Common myeloid progenitor, CD34-positive (primary cell): ENCODE measurements at places on chromosomes 7 and 10.
A peak's percentile ranks its signal among the peaks of the same experiment; 100 is the strongest.

DNA sequence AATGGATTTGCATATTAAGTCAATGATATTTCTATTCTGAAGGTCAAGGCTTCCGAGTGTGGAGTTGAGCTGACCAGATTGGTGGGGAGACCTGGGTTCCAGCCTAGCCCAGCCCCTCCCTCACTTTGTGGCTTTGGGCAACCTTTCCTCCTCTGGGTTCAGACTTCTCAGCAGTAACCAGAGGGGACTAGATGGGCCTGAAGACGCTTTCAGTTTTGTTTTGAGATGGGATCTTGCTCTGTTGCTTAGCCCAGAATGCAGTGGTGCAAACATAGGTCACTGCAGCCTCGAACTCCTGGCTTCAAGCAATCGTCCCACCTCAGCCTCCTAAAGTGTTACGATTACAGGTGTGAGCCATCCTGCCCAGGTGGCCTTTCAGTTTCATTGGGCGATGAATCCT lies 68.1 kb upstream of the LEP start:
- no peak for DNase-seq

DNA sequence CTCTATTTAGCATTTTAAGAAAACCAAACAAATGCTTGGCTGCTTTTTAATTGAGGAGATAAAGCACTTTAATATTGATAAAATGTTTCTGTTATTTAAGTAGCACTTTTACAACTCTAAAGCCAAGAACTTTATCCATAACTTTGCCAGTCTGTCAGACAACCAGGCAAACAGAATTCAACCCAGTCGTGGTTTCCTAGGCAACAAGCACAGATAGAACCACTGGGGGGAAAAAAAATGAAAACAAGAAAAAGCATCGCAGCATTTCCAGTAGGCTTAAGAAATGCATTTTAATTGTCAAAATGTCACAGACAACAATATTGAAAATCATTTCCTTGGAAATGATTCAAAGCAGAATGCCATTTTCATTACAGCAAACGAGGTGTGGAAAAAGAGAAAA lies 323.4 kb downstream of the PARD3 start:
- no peak for DNase-seq

- DNase-seq, result no peak
These were observed 188.2 kb downstream of the MLLT10 start for GRCh38 chr10:21722209-21722608.

DNA sequence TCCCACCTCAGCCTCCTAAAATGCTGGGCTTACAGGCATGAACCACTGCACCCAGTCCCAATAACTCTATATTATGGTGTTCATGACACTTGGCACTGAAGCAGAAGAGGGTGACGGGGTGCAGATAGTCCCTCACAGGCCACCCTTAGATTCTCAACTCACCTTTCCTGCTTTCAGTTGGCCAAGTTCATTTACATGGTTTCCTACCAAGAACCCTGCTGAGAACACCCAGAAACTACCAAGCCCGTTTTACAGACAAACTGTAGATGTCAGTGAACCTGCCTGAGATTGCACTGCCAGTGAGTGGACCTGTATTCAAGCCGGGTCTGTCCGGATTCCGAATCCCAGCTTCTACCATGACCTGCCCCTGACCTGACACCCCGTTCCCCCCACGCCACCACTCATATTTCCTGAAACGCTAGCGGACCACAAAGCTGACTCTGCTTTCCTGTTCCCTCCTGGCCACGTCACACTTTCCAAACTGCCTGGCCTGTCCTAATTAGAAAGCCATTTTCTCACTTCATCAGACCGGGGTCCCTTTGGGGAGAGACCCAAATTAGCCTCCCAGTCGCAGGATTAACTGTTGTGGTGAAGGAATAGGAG lies 17.3 kb downstream of the GRID2IP start:
- DNase-seq, result peak; percentile 72

- no peak for DNase-seq
These were observed 112.1 kb downstream of the SGMS1 start for GRCh38 chr10:50511492-50512213.

DNA sequence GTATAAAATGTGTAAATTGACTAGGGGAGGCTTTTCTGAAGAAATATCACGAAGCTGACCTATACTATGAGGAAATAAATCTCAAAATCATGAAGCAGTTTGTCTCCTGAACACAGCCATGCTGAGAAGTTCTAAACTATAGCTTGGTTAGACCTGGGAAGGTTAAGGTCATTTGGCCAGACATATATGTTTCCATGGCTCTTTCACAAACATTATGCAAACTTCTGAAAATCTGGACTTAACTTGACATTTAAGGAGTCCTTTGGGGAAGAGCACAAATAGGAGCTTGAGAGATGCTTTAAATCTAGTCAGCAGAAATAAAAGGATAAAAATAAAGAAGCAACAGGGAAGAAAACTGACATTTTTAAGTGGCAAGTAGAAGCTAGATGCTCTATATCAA lies 115.9 kb upstream of the MEOX2 start:
- no peak for DNase-seq

DNA sequence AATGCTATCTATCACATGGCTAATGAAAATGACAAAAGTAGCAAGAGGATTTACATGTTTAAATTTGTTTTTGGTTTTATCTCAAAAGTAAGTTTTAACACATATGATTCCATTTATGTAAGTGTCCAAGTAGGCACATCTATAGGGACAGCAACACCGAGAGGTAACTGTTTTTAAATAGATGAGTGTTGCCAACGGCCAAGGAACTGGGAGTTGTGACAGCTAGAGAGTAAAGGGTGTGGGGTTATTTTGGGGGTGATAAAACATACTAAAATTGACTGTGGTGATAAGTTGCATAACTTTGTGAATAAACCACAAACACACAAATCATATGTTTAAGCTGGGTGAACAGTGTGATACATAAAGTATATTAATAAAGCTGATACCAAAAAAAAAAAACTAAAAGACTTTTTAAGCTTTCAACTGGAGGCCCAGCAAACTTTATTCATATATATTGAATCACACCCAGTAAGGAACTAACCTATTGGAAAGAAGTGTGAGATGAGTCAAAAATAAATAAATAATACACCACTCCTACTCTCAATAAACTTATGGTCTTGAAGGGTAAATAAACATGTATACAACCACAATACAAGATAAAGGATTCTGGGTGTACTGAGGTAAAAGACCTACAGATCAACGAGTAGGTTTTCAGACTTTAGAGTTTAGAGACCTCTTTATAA lies 33.0 kb downstream of the LRRC72 start:
- DNase-seq, result no peak

DNA sequence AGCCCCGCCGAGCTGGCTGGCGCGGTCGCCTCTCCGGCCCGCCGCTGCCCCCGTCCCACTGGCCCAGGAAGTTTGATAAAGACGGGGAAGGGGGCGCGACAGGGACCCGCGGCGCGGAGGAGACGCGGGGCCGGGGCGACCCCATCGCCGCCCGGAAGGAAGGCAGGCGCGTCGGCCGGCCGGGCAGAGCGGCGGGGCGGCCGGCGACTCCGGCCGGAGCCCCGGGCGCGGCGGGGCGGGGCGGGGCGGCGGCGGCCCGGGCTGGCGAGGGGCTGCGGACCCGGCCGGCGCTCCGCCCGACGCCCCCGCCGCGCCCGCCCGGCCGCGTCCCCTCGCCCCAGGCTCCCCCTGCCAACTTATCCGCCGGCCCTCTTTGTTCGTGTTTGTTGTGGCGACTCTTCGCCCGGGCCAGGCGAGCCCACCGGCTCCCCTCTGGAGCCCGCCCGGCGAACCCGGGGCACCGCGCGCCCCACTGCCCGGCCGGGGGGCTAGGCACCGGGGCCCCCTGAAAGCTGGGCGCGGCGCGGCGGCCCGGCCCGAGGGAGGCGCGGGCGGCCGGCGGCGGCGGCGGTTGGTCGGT lies 571 bp downstream of the KDM7A start:
- no peak for DNase-seq

- no peak for DNase-seq
These were observed 119.0 kb upstream of the EEPD1 start for GRCh38 chr7:36034020-36034419.

- no peak for DNase-seq
These were observed 584.7 kb upstream of the SEMA3D start for GRCh38 chr7:85771516-85771915.

DNA sequence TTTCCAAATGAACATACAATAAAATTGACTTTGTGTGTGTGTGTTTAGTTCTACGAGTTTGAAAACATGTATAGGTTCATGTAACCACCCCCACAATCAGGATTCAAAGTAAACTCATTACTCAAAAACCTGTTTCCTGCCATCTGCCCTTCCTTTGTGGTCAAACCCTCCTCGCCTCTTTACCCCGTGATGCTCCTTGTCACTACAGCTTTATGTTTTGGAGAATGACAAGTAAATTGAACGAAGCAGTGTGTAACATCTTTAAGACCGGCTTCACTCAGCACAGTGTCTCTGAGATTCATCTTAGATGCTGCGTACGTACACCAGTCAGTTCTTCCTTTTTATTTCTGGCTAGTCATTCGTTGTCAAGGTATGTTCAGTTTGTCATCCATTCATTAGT lies 54.6 kb upstream of the MKI67 start:
- peak; percentile 69 for DNase-seq

DNA sequence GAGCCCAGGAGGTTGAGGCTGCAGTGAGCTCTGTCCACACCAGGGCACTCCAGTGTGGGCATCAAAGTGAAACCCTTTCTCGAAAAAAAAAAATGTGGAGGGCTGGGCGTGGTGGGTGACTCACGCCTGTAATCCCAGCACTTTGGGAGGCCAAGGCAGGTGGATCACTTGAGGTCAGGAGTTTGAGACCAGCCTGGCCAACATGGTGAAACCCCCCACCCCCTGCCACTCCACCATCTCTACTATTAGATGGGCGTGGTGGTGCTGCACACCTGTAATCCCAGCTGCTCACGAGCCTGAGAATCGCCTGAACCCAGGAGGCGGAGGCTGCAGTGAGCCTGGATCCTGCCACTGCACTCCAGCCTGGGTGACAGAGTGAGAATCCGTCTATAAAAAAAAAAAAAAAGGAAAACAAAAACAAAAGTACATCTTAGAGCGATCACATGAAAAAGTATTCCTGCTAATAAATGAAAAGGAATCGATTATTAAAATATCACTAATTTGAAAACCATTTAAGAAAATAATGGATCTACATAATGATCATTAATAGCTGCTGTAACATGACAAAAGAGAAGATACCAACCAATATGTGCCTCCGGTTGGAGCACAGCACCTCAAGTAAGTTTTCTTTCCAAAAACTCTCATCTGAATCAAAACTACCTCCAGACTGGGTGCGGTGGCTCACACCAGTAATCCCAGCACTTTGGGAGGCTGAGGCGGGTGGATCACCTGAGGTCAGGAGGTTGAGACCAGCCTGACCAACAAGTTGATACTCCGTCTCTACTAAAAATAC lies 4.9 kb downstream of the HNRNPF start:
- DNase-seq, result no peak

GRCh38 chr10:103709341-103709920 lies 145.9 kb downstream of the SH3PXD2A start:
- DNase-seq, result no peak

DNA sequence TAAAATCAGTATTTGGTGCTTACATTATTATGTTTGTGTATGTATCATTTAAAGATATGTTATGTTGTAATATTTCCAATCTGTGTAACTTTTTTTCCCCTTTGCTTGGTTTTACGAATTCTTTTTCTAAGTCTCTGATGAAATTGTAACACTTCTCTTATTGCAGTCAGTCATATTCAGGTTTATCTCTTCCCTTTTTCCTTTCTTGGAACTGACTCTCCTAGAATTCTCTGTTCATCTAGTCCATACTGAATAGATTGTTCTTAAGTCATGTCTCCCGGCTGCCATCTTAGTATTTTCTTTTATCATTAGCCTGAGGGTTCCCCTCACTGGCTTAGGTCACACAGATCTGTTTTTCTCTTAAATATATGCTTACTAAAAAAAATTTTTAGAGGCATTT lies 44.6 kb downstream of the PHTF2 start:
- DNase-seq, result no peak

DNA sequence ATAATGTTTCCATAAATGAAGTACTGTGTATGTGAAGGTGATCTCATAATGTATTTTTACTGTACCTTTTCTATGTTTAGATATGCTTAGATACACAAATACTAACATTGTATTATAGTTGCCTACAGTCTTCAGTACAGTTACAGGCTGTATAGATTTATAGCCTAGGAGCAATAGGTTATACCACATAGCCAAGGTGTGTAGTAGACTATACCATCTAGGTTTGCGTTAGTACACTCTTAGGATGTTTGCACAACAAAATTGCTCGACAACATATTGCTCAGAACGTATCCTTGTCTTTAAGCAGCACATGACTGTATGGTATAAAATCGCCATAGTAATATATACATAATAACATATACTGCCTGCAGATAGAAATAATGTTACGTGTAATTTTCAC lies 42.9 kb downstream of the WAC start:
- no peak for DNase-seq

GRCh38 chr10:107434854-107435253 lies 270.3 kb upstream of the SORCS1 start:
- DNase-seq, result no peak

GRCh38 chr7:141263508-141263907 lies 189.6 kb downstream of the TMEM178B start:
- DNase-seq, result no peak

DNA sequence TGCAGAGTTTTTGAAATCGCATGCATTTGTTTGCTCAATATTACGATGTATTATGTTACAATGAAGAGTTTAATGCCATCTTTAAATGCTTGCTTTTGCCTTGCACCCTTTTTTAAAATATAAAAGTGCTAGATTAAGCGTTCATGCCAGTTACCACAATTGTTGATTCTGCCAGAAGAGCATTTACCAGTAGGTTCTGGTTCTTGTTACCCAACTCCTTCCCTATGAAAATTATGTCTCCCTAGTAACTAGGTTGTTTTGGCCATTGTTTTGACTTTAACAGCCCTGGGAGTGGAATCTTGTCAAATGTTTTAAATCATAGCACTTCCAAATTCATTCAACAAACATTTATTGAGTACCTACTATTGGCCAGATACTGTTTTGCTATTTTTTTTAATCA lies 32.8 kb upstream of the CDK14 start:
- no peak for DNase-seq

DNA sequence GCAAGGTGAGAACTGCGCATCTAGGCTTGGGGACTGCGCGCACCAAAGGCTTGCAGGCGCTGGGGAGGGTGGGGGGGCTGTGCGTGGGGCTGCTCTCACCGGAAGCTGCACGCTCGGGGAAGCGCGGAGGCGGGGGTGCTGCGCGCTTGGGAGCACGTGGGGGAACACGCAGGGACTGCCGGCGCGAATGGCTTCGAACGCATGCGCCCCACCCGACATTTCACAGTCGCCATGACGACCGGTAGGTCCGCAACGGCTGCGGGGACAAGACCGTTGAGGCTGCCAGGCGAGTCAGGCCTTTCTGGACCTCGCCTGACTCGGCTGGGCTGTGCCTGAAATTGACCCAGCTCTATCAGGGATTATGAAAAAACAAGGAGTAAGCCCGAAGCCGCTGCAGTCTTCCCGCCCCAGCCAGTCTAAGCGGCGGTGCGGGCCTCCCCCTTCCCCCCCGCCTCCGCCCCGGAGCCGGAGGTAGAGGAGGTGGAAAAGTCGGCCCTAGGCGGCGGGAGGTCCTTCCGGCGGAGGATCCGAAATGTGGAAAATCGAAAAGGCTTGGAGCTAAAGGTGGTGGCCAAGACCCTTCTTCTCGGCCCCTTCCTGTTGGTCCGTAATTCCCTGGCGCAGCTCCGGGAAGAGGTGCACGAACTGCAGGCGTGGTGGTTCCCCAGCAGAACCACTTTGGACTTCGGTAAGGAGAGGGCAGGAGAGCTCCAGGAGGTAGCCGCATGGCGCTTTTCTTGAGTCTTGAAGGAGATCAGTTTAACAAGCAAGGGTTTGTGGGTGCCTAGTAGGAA lies 34.9 kb upstream of the STEAP1 start:
- DNase-seq, result peak; percentile 45

- DNase-seq, result no peak
These were observed 173.4 kb upstream of the CTBP2 start for GRCh38 chr10:125333769-125334168.

- DNase-seq, result no peak
These were observed 360.2 kb upstream of the NRG3 start for GRCh38 chr10:81514811-81515210.
